Amniotic stem cell (primary cell): ENCODE measurements at places on chromosomes 2 and 18.

DNA sequence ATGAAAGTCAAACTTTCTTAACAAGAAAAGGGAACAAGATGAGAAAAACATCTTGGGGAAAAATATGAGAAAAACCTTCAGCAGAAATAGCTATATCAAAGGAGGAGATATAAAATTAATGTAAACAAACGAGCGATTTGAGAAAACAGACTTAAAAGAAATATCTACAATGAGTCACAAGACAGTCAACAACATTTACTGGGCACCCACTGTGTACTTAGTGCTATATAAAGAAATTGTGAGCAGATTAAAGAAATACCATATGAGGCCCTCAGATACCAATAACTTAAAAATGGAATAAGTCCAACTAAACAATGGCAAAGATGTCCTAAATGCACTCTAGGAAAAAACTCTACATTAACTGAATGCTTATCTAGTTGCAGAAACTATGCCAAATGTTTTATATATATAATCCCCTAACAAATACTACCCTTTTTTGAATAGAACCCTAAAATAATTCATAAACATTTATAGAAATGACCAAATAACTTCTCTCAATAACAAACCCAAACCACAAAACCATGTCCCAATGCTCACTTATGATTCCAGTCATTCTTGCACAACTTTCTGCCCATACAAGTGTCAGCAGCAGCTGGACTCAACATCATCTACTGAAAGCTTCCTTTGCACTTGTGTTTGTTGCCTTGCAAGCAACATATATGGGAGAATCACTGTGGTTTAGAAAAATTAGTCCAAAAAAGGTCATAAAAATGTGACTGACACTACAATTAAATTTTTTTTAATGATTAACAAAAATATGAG, 83.5 kb downstream of the COBLL1 start:
- DNase-seq, result no peak

DNA sequence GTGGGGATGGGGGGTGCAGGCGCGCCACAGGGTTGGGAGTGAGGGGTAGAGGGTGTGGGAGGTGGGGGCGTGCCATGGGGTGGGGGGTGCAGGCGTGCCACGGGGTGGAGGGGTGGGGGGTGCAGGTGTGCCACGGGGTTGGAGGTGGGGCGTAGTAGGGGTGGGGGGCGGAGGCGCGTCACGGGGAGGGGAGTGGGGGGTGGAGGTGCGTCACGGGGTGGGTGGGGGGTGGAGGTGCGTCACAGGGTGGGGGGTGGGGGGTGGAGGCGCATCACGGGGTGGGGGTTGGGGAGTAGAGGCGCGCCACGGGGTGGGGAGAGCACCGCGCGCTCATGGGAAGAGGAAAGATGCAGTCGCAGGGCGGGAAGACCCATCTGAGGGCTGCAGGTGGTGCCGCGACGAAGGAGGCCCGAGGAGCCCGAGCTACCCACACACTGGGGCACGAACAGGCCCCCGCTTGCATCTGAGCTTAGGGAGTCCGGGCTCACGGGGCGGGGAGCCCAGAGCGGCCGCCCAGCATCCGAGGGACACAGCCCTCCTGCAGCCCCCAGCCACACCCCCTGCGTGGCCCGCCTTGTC, 37.5 kb downstream of the SNED1 start:
- DNase-seq, result no peak

DNA sequence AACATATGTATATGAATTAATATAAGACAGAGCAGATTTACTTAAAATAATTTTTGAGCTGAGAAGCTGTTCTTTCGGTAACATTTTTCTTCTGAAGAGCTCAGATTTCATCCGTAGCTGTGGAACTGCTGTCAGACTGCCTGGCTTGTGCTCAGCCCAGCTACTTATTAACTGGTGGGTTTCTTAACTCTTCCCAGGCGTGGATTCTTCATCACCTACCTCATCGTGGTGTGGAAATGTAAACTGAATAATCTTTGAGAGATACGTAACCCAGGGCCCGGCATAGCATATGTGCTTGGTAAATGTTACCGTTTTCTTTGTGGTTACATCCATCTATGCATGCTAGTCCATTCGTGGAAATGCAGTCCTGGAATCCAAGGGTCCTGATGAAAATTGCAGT, 145.0 kb downstream of the MCFD2 start:
- DNase-seq, result peak; percentile 45

DNA sequence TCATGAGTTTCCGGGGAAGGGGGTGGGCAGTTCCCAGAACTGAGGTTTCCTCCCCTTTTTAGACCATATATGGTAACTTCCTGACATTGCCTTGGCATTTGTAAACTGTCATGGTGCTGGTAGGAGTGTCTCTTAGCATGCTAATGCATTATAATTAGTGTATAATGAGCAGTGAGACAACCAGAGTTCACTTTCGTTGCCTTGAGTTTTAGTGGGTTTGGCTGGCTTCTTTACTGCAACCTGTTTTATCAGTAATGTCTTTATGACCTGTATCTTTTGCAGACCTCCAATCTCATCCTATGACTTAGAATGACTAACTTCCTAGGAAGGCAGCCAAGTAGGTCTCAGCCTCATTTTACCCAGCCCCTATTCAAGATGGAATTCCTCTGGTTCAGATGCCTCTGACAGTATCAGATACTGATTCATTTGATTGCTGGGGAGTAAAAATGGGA, 447.3 kb downstream of the XIRP2 start:
- no peak for DNase-seq

- no peak for DNase-seq
These were observed 89.0 kb upstream of the SLC14A2 start for GRCh38 chr18:45526114-45526841.

- no peak for DNase-seq
These were observed 158.6 kb upstream of the STK17B start for GRCh38 chr2:196329959-196330358.
